ENCODE measurements at places on chromosomes 7 and 10. TPM values are rescaled to one million over a fixed set of nuclear protein-coding genes. Genes with fewer than 3 reads are reported as not detected.

GRCh38 chr10:16673443-16673842, 143.8 kb downstream of the RSU1 start:
- H3K27me3 ChIP-seq = no peaks in the 10 kb centered on the region
- DNase-seq = no peak
- peaks cover 8% of the 10 kb centered on the region for H3K36me3 ChIP-seq
- H3K4me1 ChIP-seq = no peaks in the 10 kb centered on the region
- no peak overlapping the region for H3K27ac ChIP-seq

- H3K27me3 ChIP-seq = peaks cover 67% of the 10 kb centered on the region
- no peak overlapping the region for H3K4me3 ChIP-seq
- no peak overlapping the region for H3K27ac ChIP-seq
- no peaks in the 10 kb centered on the region for H3K36me3 ChIP-seq
Observed at GRCh38 chr7:32762925-32763293, 128.7 kb downstream of the KBTBD2 start.

DNA sequence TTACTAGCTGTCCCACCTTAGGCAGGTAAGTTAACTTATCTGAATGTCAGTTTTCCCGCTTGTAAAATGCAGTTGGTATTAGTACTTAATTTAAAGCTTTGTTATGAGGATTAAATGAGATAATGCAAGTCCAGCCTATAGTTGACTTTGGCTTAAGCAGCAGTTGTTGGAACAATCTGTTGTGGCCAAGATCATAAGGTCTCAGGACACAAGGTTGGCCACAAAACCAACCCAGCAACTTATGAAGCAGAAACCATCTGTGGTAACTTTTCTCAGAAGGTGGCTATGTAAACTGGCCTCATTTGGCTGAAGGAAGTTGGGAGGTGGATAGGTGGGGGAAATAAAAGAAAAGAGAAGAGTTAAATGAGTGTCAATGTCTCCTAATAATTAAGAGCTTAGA, 29.4 kb downstream of the ENTPD1 start:
- H3K36me3 ChIP-seq = no peaks in the 10 kb centered on the region
- DNase-seq = no peak
- H3K27me3 ChIP-seq = peaks cover 19% of the 10 kb centered on the region
- no peak overlapping the region for H3K4me3 ChIP-seq
- no peak overlapping the region for H3K27ac ChIP-seq

The C10orf95 gene
- total RNA-seq = not detected

The SVOPL gene
- 1.3 TPM for total RNA-seq
